Stimulated activated CD4-positive, alpha-beta T cell treated with anti-CD3 and anti-CD28 coated beads, Interleukin-4, amount 100 ng/mL, for 48 hours (primary cell): ENCODE measurements at places on chromosomes 6 and 20.
A peak's percentile ranks its signal among the peaks of the same experiment; 100 is the strongest.

DNA sequence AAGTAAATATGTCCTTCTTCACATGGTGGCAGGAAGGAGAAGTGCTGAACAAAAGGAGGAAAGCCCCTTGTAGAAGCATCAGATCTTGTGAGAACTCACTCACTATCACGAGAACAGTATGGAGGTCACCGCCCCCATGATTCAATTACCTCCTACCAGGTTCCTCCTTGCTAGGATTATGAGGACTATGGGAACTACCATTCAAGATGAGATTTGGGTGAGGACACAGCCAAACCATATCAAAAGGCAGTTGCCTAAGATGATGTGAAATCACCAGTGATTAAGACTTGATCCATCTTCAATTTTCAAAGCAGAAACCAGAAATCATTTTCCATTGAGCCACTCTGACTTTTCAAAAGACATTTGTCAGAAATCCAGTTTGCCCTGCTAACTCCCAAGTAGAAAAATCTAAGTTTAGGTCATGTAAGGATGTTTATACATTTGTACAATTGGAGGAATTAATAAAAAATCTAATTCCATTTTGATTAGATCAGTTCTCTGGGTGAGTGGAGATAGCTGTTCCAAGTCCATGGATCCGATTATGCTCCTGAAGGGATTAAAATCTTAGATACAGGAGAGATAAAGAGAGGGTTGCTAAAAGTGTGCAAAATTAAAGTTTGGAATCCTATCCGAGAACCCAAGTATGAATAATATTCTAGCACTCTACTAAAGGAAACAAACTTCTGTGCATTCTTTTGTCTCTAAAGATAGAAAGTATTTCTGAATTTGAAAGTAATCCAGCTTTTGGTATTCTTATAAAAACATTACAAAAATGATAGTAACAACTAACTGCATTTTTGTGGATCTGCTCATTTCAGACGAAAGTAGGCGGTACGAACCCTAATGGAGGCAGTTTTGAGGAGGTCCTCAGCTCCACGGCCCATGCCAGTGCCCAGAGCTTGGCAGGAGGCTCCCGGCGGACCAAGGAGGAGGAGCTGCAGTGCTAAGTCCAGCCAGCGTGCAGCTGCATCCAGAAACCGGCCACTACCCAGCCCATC is 39.5 kb downstream of the HDDC2 start:
- DNase-seq, result no peak

DNA sequence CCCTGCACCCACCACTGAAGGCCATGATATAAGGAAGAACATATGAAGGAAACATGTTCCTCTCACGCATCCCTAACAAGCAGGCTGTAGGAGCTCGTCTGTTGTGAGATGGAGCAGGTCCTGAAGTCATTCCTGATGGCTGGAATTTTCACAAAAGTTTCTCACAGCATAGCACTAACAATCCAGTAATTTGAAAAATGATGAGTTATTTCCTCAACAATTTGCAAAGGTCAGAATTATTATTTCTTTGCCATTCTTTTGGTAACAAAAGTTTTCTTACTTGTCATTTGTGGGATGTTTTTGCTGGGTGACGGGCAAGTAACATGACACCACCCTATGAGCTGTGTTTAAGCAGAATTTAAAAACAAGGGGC is 27.6 kb upstream of the FRMD1 start:
- DNase-seq, result no peak

DNA sequence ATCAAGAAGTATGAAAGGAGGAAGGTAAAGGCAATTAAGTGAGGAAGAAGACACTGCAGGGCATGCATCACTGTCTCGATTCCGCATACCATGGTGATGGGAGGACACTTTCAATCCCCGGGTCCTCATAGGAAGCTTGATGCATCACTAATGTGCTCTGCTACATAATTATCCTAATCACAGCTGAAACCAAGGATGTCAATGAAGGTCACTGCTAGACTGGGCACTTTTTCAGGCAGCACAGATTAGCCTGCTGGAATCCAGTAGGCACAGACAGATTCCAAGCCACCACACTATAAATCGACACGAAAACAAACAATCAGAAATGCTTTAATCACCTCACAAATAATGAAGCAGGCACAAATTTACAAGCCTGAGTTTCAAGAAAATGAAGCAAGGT is 206.7 kb downstream of the KIF16B start:
- DNase-seq, result no peak

- no peak for DNase-seq
Measured at GRCh38 chr6:136405420-136406029, 115.9 kb upstream of the BCLAF1 start.

DNA sequence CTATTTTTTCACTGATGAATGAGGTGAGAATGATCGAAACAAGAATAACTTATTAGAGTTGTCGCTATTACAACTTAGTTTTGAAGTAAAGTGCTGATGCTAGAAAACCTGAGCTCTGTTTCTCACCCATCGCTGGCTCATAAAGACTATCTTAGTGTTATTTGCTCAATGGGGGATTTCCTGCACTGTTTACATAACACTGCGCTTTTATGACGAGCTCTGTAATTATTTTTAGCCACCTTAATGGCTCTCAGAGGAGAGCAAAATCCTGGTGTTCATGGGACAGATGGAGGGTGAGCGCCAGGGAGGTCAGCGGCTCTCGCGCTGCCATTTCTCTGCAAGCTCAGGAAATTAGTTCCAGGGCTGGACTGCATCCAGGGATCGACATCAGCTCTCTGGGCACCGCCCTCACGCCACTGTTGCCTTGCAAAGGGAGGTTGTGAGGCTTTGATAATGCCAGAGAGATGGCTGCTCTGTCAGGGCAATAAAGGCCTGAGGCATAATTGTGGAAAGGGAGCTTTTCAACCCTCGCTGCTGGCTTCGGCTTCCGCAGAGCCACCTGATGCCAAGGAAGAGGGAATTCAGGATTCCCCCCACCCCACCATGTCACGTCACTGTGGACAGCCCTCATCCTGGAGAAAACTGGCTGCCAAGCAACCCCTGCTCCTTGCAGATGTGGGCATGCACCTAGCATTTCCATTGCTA is 72.0 kb downstream of the DACT2 start:
- DNase-seq, result no peak

- DNase-seq, result no peak
Measured at GRCh38 chr6:148803979-148804378, 57.1 kb downstream of the UST start.

DNA sequence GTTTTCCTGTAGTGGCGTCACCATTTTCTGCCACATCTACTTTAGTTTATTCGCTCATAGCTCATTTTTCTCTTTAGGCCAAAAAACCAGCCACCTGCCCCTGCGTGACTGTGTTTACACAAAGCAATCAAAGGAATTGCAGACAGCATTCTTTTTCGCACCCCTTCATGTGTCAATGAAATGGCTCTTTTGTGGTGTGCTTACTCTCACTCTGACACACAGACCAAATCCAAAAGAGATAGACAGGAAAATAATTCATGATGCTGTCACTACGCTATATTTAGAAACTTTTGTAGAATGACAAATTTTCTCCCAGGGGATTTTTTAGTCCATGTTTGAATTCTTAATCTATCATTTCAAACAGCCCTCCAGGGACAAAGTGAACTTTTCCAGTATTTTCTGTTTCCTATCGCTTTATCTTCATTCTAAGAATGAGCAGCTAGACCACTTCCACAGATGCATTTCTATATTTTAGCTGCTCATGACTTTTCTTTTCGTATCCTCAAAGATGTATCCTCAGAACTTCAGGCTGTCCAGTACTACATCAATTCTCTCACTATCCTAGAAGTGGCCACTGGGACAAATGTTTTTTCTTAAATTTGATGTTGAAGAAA is 37.9 kb upstream of the KHDRBS2 start:
- no peak for DNase-seq

DNA sequence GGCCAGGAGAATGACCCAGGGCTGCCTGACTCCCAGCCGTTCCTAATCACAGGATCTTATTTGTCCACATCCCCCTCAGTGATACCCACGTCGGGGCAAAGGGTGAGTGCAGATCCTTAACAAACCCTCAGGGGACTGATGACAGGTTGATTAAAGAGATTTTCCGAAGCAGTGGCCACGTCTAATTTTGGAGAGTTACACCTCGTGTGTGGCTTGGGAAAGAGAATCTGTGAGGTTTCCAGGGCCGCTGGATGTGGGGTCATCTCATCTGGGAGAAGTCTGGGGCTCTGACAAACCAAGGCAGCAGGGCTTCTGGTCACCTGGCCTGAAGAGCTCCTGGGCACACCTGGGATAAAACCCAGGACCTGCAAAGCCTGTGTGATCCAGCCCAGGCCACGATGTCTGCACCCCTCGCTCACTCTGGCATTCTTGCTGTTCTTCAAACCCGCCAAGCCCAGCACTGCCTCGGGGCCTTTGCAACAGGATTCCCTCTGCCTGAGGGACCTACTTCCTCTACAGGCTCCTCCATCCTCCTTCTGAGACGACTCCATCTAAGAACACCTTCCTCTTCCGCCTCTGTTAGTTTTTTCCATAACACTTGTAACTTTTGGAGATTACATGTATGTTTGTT is 4.7 kb downstream of the JPH2 start:
- DNase-seq, result no peak

- DNase-seq, result no peak
Measured at GRCh38 chr20:50701041-50701963, 10.0 kb upstream of the RIPOR3 start.

GRCh38 chr20:56859801-56860261 is 230.7 kb downstream of the TFAP2C start:
- no peak for DNase-seq

- no peak for DNase-seq
Measured at GRCh38 chr6:160634706-160635105, 29.4 kb downstream of the LPA start.

- no peak for DNase-seq
Measured at GRCh38 chr6:149419696-149420404, 19.8 kb downstream of the SUMO4 start.

- DNase-seq, result no peak
Measured at GRCh38 chr6:110342759-110343158, 15.4 kb downstream of the METTL24 start.

- no peak for DNase-seq
Measured at GRCh38 chr6:105545228-105545920, 142.5 kb upstream of the PREP start.

DNA sequence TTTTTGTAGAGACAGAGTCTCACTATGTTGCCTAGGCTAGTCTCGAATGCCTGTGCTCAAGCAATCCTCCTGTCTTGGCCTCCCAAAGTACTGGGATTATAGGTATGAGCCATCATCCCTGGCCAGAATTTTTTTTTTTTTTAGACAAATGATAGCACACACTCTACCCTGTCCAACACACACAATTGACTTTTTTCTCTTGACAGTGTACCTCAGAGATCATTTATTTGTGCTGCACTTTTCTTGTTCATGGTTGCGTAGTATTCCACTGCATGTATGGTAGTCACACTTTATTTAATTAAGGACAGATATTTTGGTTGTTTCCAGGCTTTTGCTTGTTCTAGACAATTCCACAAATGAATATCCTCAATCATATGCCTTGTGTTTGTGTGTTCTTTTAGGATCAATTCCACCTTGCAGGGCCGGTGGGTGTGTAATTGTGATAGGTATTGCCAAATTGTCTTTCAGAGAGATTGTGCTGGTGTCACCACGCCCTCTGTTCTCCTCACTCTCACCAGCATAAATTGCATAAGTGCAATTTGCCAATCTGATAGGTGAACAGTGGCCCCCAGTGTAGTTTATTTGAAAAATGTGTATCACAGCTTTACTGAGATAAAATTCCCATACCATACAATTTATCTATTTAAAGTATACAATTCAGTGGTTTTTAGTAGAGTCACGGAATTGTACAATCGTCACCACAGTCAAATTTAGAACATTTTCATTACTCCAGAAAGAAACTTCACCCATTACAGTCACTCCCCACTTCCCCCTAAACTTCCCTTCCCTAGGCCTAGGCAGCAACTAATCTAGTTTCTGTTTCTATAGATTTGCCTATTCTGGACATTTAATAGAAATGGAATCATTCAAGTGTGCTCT is 20.1 kb downstream of the SRC start:
- no peak for DNase-seq

DNA sequence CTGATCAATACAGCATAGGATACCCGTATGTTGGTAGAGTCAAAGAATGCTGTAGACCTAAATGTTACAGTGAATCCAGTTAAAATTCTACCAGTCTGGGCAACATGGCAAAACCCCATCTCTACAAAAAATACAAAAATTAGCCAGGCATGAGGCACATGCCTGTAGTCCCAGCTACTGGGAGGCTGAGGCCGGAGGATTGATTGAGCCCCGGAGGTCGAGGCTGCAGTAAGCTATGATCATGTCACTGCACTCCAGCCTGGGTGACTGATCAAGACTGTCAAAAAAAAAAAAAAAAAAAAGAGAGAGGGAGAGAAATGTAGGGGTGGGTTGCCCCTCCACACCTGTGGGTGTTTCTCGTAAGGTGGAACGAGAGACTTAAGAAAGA is 167.5 kb downstream of the SLC16A10 start:
- no peak for DNase-seq

DNA sequence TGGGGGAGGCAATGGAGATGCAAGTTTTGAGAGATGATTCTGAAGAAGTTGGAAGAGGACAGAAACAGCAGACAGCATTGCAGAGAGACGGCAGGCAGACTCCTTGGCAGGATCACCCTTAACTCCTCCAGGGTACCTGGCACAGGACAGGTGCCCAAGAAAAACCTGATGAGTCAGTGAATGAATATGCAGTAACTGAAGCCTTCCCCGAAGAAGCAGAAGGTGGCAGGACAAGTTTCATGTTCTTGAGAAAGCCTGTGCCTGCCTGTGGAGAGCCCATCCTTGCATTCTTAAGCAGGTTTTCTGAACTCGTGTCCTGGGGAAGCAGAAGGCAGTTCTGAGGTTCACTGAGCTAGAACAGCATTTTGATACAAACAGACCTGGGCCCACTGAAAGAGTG is 79.6 kb upstream of the SASH1 start:
- DNase-seq, result no peak

DNA sequence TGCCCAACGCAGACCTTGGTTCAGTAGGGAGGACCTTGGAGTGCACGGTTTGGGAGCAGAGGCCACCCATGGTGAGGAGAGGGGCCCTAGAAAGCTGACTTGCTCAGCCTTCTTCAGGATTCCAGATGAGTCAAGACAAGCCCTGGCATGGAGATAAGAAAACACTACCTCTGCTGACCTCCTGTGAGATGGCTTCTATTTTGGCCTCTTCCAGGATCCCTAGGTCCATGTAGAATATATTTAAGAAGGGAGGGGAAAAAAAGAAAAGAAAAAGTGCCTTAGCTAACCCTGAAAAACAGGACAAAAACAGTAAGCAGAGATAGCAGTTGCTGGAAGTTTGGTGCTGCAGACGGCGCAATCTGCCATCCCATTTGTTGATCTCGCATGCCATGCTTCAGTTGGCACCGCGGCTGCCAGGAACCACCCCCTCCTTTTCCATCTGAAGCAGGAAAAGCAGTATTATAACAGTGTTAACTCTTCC is 100.0 kb downstream of the ARMC2 start:
- no peak for DNase-seq

- peak; percentile 26 for DNase-seq
Measured at GRCh38 chr20:36645998-36646397, at the start of gene SLA2. Gene SLA2 (minus strand): TSS chr20:36646196. CDS start chr20:36641335, 4,861 bp downstream.

- no peak for DNase-seq
Measured at GRCh38 chr6:116335612-116336215, 35.0 kb upstream of the DSE start.

- no peak for DNase-seq
Measured at GRCh38 chr20:47289096-47289495, 67.4 kb downstream of the ZMYND8 start.

- DNase-seq, result no peak
Measured at GRCh38 chr6:81797591-81797990, 45.1 kb upstream of the TENT5A start.

GRCh38 chr6:21078497-21078896 is 515.1 kb upstream of the SOX4 start:
- DNase-seq, result no peak
